ENCODE measurements at places on chromosomes 3 and 15. TPM values are rescaled to one million over a fixed set of nuclear protein-coding genes. Genes with fewer than 3 reads are reported as not detected.

GRCh38 chr15:51971375-51972133 is at the start of gene LEO1:
LEO1 (minus strand) TSS chr15:51971778; CDS start chr15:51971745, 33 bp downstream.
- DNase-seq = peak; percentile 95

- no peak for DNase-seq
Measured at GRCh38 chr3:152357587-152357986, 88.9 kb downstream of the MBNL1 start.

- DNase-seq = no peak
Measured at GRCh38 chr15:37206690-37207089, 106.3 kb upstream of the MEIS2 start.

- no peak for DNase-seq
Measured at GRCh38 chr3:150342896-150343467, 65.1 kb upstream of the TSC22D2 start.

DNA sequence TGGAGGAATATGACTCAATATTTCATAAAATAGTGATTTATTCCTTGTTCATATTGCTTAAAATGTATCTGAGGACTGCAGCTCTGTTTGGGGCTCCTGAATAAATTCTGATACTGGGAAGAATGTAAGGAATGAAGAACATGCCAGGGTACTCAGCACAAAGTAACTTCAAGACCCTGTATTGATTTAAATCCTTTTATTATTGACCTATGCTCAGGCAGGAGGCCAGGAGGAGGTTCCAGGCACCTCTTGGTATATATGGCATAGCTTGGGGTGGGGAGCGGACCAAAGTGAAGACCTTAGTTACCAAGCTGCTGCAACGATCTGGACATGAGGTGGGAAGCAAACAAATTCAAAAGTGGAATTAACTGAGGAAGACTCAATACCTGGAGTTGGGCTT is 142.8 kb upstream of the PEX5L start:
- DNase-seq = no peak

DNA sequence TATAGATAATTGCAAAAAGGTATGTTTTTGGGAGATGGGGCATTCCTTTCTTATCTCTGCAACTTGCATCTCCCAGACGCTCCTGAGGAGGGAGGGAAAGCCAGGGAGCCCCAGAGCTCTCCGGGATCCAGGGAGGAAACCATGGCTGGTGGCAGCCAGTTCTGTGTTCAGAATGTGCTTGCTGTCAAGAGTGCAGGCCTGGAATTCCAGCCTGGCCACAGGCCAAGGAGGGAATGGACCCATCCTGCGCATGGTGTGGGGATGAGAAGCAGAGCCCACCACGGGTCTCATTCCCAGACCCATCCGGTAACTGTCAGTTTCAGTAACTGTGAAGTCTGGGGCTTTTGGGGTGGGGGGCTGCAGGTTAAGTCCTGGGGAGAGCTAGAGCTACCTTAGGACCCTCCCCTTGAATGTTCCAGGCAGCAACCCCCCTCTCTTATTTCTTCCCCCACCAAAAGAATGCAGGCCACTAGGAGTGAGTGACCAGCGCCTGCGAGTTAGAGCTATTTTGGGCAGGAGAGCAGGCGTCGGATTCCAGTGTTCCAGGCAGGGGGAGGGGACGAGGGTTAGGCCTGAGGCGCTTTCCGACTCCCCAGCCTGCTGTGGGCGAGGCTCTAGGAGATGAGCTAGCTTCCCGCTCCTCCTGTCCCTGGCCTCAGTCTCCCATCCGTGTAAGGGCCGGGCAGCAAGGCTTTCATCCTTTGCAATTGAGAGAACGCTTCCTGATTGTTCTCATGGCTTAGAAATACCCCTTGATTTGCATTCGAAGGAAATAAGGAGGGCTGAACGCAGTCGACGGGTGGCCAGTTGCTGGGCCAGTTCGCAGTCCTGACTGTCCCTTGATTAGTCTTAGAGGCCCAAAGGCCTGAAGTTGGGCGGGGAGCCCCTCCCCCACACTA is 781 bp upstream of the DAG1 start:
- peak; percentile 87 for DNase-seq

- DNase-seq = no peak
Measured at GRCh38 chr15:51335538-51336410, 2.6 kb downstream of the CYP19A1 start.

DNA sequence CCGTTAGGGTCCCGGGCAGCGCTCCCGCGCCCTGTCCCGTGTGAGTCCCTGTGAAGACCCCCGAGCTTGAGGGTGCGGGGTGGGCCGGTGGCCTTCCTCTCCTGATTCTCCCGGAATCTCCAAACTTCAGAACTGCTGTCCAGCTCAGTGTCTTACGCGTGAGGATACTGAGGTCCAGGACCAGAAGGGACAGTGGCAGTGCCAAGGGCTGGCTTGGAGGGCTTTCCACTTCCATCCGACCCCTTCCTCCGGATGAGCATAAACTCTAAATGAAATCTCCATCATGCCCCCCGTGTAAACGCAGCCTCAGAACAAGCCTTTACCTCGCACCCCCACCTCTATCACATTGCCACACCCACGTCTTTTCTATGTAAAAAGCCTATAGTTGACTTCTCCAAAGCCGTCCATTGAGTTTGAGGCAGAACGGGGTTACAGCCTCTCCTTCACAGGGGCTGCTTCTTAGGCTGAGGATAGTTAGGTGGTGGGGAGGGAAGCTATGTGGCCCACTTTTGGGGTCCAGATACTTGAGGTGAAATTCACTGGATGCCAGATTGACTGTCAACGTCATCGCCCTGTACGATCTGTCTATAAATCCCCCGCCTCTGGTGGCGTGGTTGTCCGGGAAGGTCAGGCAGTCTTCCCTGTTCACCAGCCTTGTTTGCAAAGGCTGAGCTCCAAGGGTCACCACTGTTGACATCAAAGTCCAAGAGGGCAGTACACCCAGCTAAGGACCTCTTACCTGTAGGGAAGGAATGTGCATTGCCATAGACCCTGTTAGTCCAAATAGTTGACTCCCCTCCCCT is 1.1 kb downstream of the EDEM1 start:
- peak; percentile 19 for DNase-seq

DNA sequence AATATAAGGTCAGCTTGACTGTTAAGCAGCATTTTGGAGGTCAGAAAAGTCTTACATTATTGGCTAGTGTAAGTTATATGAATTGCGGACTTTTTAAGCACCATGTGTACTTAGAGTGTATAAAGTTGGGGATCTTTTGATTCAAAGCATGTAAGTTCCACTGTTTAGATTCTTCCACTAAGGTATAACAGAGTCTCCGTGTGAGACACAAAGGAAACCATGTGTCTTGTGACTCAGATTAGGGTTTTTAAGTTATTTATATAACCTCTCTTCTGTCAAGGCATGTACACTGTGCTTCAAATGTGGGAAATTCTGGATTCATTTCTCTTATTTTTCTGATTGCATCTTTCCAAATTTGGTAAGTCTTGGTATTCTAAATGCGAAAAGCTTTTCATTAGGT is 143.5 kb upstream of the SOX2 start:
- no peak for DNase-seq

DNA sequence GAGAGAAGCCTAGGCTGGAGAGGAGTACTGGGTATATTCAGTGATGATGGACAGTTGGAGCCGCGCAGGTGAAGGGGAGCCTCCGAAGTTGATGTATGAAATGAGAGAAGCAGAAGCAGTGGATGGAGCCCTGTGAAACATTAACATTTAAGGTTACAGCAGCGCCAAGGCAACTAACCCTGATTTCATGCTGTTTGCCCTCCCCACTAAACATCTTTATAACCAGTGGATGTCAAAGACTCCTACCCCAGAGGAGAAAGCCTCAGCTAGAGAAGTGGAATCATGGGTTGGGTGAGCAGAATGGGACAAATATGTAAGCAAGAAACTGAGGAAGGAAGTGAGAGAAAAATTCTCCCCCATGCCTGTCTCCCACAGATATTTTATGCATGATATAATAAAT is 92.0 kb upstream of the NMNAT3 start:
- DNase-seq = no peak

GRCh38 chr15:47337106-47337505 is 380.2 kb upstream of the SEMA6D start:
- no peak for DNase-seq

DNA sequence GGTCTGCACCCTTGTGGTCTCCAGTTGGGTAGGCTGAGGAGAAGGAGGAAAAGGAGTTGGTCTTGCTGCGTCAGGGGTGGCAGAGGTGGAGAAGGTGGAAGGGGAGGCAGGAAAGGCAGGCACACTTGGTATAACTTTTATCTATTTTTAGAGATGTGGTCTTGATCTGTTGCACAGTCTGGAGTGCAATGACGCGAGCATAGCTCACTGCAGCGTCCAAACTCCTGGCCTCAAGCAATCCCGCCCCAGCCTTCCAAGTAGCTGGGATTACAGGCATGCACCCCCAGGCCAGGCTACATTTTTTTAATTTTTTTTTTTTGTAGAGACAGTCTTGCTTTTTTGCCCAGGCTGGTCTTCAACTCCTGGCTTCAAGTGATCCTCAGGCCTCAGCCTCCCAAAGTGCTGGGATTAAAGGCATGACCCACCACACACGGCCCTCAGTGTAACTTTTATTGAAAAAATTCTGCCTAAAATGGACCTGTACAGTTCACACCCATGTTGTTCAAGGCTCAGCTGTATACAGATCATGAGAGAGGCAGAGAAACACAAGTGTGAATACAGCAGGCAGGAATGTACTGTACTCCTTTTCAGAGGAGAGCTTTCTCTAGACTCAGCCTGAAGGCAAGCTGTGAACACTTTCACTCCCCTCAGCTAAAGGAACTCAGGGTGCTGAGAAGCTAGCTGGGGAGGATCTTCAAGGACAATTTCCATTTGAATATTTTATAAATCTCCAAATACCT is 2.1 kb upstream of the RHOV start:
- DNase-seq = peak; percentile 80

DNA sequence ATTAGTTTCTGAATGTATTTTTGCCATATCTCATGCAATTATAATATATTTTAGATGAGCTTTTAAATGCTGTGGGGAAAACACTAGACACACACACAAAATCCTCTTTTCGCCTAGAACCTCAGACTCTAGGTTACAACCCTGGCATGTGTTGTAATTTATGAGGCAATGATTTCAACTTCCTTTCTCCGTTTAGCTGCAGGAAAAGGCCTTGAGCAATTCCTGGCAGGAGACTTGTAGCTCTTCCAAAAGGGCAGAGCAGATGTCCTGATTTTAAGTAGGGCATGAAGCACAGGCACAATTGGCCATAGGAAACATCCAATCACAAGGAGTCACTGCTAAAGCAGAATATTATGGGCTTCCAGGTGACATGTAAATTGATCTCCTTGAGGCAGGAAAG is 82.0 kb downstream of the GPR156 start:
- peak; percentile 76 for DNase-seq

DNA sequence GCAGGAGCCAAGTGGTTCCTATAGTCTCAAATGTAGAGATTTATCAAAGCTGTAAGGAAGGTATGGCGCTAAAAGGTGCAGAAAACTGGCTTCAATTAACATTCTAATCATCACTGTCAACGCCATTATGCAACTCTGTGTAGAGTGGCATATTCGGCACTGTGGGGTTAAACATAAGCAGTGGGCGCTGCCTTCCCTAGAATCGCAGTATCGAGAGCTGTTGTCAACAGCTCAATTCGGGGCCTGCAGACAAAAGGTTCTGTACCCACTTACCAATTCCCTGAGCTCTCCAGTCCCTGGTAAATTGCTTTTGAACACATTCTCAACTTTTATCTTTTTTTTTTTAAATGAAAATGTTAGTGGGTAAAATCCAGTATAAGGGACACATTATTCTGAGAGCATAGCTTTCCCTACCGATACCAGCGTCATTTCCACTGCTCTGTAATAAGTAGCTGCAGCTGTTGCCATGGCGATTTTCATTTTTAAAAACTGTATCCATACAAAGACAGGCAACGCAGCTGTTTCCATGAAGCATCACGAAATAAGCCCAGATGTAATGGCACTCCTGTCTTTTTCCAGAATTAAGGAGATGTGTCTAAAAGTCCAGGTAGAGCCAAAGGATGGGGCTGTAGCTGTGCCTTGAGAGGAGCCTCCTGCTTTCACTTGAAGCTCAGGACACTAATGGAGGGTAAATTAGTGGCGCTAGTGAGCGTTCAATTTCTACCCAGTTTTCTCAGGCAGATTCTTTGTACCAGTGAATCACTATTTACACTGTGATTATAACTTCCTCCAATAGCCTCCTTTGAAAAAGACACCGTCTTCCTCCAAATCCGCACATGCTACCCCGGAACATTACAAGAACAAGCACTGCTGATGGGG is 250.3 kb downstream of the SLC9A9 start:
- no peak for DNase-seq

Gene CPN2
- not detected for total RNA-seq

Gene CX3CR1
- total RNA-seq = 0.02 TPM

Gene CCDC13
- not detected for total RNA-seq

Gene VPS13C
- total RNA-seq = 12.5 TPM

Data from M059J (cell line).